ENCODE measurements at places on chromosomes 11 and 22.

DNA sequence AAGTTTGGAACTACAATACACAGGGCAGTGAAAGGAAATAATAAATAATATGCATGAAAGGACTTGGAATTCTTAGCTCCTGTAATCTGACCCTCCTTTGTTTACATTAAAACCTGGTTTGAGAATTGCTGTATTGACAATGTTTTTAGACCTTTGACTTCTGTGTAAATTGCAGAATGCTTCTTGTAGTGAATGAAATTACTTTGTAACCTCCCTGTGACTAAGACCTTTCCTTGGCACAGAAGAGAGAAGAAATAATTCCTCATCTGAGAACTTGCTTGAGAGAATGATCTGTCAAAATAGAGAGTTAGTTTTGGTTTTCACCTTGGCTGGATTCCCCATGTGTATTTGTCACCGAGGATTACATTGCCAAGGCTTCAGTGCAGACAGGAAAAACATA lies 640.0 kb upstream of the ANO5 start:
- DNase-seq = no peak

GRCh38 chr11:133824593-133824992 lies 20.7 kb downstream of the SPATA19 start:
- no peak for DNase-seq

- DNase-seq = no peak
These were observed 938 bp downstream of the LAYN start for GRCh38 chr11:111541254-111542061.

GRCh38 chr11:22991196-22991595 lies 130.9 kb upstream of the CCDC179 start:
- DNase-seq = no peak

DNA sequence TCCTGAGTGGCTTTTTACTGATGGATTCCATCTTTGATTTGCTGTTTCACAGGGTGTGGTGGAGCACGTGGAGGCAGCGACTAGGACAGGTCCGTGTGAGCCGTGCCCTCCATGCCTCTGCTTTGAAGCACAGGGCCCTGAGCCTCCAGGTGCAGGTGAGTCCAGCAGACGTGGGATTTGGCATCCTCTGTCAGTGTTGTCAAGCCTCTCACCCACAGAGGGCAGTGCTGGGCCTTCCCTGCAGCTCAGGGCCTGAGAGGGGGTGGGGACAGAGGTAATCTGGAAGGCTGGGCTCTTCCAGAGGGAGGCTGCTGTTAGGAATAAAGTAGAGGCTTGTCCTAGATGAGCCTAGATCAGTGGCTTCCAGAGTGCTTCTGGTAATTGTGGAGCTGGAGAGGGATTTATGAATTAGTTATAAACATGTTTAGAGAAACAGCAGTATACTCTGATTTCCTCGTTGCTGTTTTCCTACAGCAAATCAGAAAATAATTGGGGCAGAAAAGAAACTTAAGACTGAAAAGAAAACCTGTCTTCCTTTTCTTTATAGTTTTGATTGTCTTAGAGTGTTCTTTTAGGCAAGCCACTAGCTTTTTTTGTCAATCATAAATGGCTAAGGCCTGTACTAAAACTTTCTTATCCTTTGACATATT lies 65.0 kb downstream of the SFI1 start:
- DNase-seq = no peak

DNA sequence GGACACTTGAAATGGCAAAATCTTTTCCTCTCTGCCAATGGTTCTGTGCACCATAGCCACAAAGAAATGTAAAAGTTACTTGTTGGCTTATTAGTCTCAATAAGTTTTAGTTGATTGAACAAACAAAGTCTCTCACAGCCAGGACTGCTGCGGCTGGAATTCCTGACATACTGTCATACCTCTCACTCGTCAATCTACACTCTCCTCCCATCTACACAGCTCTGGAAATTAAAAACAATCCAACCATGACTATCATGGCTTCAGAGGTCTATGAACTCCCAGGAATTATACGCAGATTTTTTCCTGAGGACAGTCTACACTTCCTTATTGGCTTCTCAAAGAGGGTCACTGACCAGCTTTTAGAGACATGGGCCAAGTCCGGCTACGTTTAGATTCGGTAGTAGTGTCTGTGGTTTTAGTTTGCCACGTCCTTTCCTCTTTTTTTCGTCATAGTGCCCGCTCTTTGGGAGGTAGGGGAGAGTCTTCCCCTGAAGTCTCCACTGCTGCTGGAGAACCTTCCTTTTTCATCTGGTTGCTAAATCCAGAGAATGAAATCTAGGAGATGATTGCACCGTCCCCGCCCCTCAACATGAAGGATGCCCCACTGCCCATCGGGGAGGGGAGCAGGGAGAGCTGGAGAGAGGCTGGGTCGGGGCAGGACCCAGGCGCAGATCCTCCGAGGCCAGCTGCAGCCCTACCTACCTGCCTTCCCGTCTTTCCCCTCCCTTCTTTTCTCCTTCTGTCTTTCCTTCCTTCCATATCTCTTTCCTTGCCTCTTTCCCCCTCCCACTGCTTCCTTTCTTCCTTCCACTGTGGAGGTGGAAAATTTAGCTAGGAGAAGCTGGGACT lies 1.0 kb upstream of the PLEKHB1 start:
- no peak for DNase-seq

- no peak for DNase-seq
These were observed 566 bp downstream of the DDB1 start for GRCh38 chr11:61332281-61332796.

GRCh38 chr11:79312617-79313529 lies 128.0 kb downstream of the TENM4 start:
- no peak for DNase-seq

DNA sequence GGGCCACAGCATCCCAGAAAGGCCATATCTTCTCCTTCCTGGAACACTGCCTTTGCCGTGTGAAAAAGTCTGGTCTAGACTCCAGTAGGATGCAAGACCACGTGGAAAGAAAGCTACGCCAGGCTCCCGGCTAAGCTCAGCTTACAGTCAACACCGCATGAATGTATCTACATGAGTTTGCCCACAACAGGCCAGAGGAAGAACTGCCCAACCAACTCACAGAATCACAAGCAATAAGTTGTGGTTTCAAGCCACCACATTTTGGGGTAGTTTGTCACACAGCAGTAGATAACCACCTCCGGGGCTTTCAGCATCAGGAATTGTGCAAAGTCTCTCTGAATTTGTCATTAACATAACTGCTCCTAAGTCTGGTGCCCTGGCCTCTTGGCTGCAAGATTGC lies 27.3 kb downstream of the HSPA8 start:
- DNase-seq = no peak

DNA sequence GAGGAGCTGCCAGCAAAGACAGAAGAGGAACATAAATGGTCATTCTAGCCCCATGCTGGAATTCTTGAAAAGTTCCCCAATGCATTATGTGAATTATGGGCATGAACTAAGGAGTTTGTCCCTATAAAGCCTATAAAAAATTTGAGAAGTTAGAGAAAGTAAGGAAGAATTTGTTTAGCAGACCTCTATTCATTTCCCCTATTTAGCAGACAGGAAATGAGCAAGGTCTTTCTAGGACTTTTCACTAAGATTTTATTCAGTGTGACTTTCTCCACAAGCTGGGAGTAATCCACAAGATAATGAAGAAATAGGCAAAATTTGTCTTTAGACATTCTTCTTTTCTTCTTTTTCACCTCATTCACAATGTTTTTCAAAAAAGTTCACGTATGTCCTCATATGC lies 20.0 kb downstream of the PRRG4 start:
- DNase-seq = no peak

- DNase-seq = no peak
These were observed 75.2 kb downstream of the EIF3M start for GRCh38 chr11:32658639-32659406.

- DNase-seq = no peak
These were observed 56.8 kb downstream of the RPUSD4 start for GRCh38 chr11:126154691-126155090.

DNA sequence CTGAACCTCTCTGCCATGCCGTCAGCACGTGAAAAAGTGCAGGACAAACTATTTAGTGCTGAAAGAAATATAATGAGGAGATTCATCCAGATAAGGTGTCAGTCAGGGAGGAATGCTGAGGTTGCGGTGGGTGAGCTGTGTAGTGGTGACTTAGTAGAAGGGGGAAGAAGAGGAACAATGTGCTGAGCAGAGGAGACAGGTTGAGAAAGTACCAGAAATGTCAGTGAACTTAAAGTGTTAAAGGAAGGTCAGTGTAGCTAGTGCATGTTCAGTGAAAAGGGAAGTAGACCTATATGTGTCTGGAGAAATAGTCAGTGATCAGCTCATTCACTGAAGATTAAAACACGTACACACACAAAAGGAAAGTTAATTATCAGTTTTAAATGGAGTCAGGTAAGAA lies 237.6 kb upstream of the CCDC179 start:
- no peak for DNase-seq

GRCh38 chr22:44608597-44609399 lies 93.2 kb upstream of the PRR5 start:
- DNase-seq = no peak

DNA sequence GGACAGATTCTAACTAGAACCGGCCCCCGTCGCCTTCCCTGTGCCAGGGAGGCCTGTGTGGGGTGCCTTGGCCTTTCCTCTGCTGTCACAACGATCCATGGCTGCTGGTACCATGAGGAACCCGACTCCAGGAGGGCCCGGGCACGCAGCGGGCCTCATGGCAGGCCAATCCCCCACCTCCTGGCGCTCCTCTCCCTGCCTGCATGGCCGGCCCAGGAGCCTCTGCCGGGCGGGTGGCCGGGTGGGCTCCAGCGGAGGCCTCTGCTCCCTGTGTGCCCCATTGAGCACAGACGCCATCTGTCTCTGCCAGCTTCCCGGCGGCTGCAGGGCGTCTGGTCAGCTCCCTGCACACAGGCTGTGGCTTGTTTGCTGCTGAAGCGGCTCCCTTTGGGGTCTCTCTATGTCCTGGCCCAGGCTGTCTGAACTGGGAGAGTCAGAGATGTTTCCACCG lies 86.5 kb downstream of the MYEOV start:
- no peak for DNase-seq

GRCh38 chr11:60396382-60396781 lies at the start of gene MS4A14:
MS4A14 (plus strand) TSS chr11:60396459; CDS start chr11:60396579, 120 bp downstream.
- no peak for DNase-seq

DNA sequence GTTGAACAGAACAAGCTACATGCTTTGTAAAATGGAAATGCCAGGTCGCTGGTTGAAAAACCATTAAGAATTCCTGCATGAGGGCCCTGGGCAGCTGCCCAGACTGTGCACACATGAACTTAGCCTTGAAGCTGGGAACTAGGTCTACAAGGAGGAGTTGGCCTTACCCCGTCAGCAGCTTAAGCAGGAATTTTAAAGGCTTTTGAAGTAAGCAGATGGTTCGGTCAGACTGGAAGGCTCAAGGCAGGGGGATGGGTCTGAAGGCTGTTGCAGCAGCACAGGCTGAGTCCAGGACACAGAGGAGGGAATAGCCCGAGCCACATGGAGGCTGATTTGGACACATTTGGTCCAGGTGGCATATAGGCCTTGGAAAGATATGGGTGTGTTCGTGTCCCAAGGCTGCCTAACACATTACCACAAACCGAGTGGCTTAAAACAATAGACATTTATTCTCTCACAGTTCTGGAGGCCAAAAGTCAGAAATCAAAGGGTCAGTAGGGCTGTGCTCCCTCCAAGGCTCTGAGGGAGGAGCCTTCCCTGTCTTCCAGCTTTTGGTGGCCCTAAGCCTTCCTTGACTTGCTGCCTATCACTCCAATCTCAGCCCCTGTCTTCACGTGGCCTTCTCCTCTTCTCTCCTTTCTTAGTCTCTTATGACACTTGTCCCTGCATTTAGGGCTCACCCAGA lies 11.6 kb downstream of the LIF start:
- no peak for DNase-seq

DNA sequence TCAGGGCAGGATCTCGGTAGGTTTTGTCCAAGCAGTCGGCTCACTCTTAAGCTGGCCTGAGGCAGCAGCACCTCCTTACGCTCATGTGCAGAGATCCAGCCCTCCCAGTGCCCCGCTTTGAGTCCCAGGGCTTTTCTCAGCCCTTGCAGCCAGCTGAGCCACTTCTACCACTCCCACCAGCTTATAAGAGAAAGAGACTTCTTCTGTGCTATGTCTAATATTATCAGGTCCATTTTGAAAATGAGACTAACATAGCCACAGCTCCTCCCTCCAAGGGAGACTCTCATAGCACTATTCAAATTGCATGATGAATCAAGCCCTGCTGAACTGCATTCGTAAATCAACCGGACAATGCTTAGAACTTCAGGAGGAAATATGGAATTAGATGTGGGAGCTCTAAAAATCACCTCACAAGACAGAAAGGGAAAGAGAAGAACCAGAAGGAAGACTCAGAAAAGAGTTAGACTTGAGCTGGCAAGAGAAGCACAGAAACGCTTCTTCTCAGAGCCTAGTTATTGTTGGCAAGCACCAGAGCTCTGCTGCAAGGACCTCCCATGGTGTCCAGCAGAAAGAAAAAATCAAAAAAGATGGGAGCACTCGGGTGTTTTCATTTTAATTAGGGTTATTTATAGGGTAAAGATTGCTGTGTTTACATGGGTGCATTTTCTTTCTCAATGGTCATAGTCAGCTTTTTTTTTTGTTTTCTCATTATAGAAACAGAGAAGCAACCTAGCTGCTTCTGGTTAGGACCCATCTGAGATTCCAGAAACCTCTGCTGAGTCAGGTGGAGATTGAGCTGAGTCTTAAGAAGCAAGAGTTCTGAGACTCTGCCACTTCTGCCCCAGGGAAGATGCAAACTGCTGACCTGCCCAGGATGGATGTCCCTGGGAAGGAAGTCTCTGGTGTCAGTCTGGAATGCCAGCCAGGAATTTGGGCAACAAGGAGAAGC lies 181.4 kb downstream of the ETS1 start:
- DNase-seq = no peak

GRCh38 chr11:7531011-7531410 lies 17.2 kb downstream of the PPFIBP2 start:
- no peak for DNase-seq

DNA sequence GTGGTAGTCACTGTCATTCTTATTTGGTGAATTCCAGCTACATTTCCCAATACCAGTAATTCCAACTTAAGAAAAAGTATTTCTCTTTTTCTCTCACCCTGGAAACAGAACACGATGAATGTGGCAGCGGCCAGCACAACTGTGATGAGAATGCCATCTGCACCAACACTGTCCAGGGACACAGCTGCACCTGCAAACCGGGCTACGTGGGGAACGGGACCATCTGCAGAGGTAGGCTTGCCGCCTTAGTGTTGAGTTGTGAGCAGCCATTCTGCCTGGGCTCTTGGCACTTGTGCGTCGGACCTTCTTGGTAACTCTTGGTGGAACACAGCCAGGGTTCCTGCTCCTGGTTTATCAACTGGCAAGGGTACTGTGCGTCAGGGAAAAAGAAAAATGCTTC lies 559.8 kb downstream of the NELL1 start:
- DNase-seq = no peak

- no peak for DNase-seq
These were observed 15.3 kb upstream of the ACCSL start for GRCh38 chr11:44032299-44033085.

- no peak for DNase-seq
These were observed 5.8 kb downstream of the TP53I11 start for GRCh38 chr11:44944853-44945235.

GRCh38 chr11:69484427-69485259 lies 3.2 kb downstream of the LINC01488 start:
- DNase-seq = no peak

DNA sequence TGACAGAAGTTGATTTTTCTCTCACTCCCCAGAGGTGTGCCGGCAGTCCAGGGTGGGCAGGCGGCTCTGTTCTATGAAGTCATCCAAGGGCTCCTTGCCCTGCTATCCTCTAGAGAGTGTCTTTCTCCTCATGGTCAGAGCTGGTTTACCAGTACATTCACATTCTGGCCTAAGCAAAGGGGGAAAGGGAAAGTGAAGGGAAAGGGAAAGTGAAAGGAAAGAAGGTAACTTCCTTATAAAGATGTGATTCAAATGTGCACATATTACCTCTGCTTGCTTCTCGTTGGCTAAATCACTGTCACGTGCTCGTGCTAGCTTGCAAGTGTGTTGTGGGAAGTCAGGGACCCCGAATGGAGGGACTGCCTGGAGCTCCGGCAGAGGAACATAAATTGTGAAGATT lies 2.9 kb upstream of the HTATIP2 start:
- DNase-seq = no peak
